ENCODE measurements at places on chromosomes 1 and 21. TPM values are rescaled to one million over a fixed set of nuclear protein-coding genes. Genes with fewer than 3 reads are reported as not detected.
A peak's percentile ranks its signal among the peaks of the same experiment; 100 is the strongest.

GRCh38 chr1:25566730-25567341 is 23.4 kb downstream of the LDLRAP1 start:
- DNase-seq: peak; percentile 32

The MIXL1 gene
- total RNA-seq: 6.4 TPM

The NFASC gene
- 21.0 TPM for total RNA-seq

GRCh38 chr1:28108001-28108400 is 19.6 kb upstream of the EYA3 start:
- no peak for DNase-seq

All from WTC11 (cell line).